Colonic mucosa (tissue), 4 donors: ENCODE measurements at places on chromosomes 11 and 22. TPM values are rescaled to one million over a fixed set of nuclear protein-coding genes. Genes with fewer than 3 reads are reported as not detected.

Gene KMT2A
- 45.1 TPM for total RNA-seq

Gene ELFN2
- 0.07 TPM for total RNA-seq

Gene AIP
- 45.3 TPM for total RNA-seq

Gene PATE2
- total RNA-seq: not detected

Gene PHETA2
- 15.2 TPM for total RNA-seq

DNA sequence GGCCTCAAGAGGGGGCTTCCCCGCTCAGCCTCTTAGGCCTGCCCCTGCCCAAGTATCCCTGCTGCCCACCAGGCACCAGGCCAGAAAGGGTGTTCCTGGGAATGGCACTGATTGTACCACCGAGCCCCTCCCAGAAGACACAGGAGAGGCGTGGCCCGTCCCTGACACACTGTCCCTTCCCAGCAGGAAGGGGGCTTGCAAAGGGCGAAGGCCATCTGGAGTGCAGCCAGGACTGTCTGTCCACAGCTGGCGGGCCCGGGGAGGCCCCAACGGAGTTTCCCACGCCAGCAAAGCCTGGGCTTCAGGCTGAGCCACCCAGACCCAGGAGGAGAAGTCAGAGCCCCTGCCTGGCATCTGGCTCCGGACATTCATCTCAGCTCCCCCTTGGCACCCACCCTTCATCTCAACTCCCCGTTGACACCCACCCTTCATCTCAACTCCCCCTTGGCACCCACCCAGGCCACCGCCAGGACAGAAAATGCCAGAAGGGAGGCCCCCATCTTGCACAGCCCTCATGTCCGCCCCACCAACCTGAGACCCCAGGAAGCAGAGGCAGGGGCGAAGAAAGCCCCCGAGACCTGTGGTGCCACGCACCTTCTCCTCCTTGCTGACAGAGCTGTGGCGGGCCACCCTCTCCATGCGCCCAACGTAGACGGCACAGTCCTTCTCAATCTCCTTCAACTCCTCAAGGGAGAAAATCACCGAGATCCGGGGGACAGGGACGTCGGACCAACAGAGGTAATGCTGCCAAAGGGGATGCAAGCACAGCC, 19.4 kb downstream of the TUBGCP6 start:
- H3K4me1 ChIP-seq: no peaks in the 10 kb centered on the region
- H3K27ac ChIP-seq: no peak overlapping the region
- peaks cover 6% of the 10 kb centered on the region for H3K36me3 ChIP-seq

DNA sequence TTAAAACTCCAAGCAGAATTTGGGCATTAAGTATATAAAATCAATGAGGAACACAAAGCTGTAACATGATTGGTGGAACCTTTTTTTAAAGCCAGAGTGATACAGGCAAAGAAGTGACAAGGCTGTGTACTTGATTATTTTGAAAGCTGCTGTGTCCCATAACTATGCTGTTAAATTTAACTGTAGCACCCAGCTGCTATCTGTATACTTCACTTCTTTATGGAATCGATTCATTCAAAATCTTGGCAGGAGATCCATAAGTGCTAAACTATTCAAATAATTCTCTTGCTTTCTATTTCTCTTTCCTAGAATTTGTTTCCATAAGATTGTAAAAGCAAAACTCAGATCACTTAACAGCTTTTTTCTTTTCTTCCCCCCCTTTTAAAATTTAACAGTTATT, 231.7 kb downstream of the DYNC2H1 start:
- no peak overlapping the region for H3K27ac ChIP-seq
- H3K4me1 ChIP-seq: no peaks in the 10 kb centered on the region
- H3K36me3 ChIP-seq: no peaks in the 10 kb centered on the region
- no peaks in the 10 kb centered on the region for H3K27me3 ChIP-seq

- no peak for DNase-seq
- peak overlapping the region; percentile 22 for H3K4me3 ChIP-seq
- H3K27me3 ChIP-seq: peaks cover 26% of the 10 kb centered on the region
- H3K4me1 ChIP-seq: no peaks in the 10 kb centered on the region
- H3K27ac ChIP-seq: peak overlapping the region; percentile 40
- no peaks in the 10 kb centered on the region for H3K36me3 ChIP-seq
Measured at GRCh38 chr22:44667829-44668189, 34.2 kb upstream of the PRR5 start.

- H3K36me3 ChIP-seq: no peaks in the 10 kb centered on the region
- H3K27me3 ChIP-seq: no peaks in the 10 kb centered on the region
- no peak for DNase-seq
- H3K27ac ChIP-seq: no peak overlapping the region
- no peaks in the 10 kb centered on the region for H3K4me1 ChIP-seq
- no peak overlapping the region for H3K4me3 ChIP-seq
Measured at GRCh38 chr11:130721736-130722135, 194.5 kb downstream of the SNX19 start.

GRCh38 chr11:15075162-15075526, 1.8 kb downstream of the CALCB start:
- peaks cover 15% of the 10 kb centered on the region for H3K27me3 ChIP-seq
- no peak overlapping the region for H3K4me3 ChIP-seq
- no peaks in the 10 kb centered on the region for H3K36me3 ChIP-seq
- DNase-seq: no peak
- peaks cover 12% of the 10 kb centered on the region for H3K4me1 ChIP-seq

DNA sequence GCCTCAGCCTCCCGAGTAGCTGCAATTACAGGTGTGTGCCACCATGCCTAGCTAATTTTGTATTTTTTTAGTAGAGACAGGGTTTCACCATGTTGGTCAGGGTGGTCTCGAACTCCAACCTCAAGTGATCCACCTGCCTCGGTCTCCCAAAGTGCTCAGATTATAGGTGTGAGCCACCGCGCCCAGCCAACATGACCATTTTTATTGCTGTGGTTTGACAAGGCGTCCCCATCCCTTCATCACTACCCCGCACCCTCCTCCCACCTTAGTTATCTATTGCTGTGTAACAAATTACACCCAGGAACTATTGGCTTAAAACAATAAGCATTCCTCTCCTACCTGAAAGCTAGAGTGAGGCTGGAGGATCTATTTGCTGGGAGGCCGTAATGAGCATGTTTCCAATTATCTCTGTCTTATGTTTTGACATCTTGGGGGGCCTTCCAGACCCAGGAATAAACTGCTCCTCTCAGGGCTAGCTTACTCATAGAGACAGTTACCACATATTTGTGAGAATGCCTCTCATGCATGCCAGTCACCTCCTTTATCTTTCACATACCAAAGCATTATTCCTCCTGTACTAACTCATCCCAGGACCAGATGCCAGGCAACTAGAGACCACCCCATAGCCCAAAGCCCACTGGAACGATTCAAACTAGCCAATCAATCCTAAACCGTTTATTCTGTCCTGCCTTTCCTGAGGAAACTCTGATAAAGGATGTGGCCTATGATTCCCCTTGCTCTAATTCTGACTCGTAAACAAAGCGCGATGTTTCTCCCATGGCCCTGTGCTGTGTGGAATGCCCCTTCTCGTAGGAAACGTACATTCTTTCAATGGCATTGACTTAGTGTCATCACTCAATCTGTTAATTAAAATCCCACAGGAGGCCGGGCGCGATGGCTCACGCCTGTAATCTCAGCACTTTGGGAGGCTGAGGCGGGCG, 19.4 kb downstream of the SNU13 start:
- H3K36me3 ChIP-seq: no peaks in the 10 kb centered on the region
- no peak overlapping the region for H3K27ac ChIP-seq
- H3K27me3 ChIP-seq: no peaks in the 10 kb centered on the region
- no peak overlapping the region for H3K4me3 ChIP-seq
- no peaks in the 10 kb centered on the region for H3K4me1 ChIP-seq
- no peak for DNase-seq

- H3K4me3 ChIP-seq: no peak overlapping the region
- peaks cover 4% of the 10 kb centered on the region for H3K4me1 ChIP-seq
- no peak for DNase-seq
Measured at GRCh38 chr11:96204721-96205459, 138.1 kb downstream of the MAML2 start.

DNA sequence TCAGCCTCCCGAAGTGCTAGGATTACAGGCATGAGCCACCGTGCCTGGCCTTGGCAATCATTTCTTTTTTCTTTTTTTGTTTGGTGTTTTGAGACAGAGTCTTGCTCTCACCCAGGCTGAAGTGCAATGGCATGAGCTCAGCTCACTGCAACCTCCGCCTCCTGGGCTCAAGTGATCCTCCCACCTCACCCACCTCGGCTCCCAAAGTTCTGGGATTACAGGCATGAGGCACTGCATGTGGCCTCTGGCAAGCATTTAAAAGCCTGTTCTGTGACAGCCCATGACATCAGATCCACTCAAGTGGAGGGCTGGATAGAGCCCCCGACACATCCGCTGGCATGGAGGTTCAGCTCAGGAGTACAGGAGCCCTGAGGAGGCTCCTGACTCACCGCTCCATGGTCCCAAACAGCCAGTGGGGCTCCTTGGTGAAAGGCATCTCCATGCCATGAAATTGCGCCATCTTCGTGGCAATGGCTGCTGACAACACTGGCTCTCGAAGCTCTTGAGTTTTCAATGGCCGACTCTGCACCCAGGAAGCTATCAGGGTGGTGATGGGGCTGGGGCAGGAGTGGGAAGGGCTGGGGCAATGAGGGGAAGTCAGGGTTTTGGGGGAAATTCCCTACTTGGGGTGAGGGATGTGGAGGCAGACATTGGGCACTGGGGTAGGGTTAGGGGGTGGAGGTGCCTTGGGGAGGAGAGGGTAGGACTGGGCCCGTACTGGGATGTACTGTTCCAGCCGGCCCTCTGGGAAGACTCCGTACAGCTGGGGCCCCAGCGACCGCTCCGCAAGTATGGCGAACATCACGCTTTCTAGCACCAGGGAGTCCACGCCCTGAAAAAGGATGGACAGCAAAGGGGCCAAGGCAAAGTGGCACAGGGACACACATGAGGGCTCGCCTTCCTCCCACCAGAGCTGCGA, 1.4 kb downstream of the CHKB start:
- peak overlapping the region; percentile 85 for H3K4me3 ChIP-seq
- peaks cover 9% of the 10 kb centered on the region for H3K4me1 ChIP-seq
- no peaks in the 10 kb centered on the region for H3K36me3 ChIP-seq
- H3K27ac ChIP-seq: peak overlapping the region; percentile 99

DNA sequence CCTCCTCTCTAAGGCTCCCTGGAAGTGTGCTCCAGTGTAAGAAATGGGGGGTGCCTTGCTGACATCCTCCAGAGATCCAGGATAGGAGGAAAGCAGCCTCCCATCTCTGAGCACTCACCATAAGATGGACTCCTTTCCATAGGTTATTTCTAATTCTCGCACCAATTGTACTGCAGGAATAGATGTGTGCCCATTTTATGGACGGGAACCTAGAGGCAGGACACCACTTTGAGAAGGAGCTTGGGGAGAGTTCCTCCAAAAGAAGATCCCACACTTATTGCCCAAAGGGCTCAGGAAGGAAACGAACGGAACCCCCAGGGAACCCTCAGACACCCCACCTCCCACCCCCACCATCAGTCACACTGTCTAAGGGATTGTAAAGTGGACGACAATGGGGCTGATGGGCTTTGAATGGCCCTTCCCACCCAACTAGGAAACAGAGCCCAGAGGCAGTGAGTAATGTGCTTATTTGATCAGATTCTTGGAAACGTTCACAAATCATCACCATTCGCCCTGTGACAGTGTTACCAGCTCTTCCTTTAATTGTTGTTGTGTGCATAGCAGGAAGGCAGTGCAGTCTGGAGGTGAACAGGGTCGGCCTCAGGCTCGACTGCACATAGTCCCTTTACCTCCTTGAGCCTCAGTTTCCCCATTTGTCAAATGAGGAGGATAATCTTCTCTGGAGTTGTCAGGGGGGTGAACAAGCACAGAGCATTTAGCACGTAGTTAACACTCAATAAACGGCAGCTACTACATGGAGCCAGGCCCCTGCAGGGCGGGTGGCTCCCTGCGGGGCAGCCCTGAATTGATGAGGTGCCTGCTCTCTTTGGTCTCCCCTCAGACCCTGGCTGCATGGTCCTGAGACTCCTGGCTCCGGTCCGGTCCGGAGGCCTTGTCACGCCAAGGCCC, 8.4 kb upstream of the MN1 start:
- no peak for DNase-seq
- no peak overlapping the region for H3K4me3 ChIP-seq
- no peaks in the 10 kb centered on the region for H3K36me3 ChIP-seq
- no peaks in the 10 kb centered on the region for H3K27me3 ChIP-seq
- no peak overlapping the region for H3K27ac ChIP-seq
- H3K4me1 ChIP-seq: no peaks in the 10 kb centered on the region

GRCh38 chr22:37760152-37760551, 47.6 kb upstream of the GCAT start:
- H3K36me3 ChIP-seq: peaks cover 8% of the 10 kb centered on the region
- H3K27ac ChIP-seq: no peak overlapping the region
- no peaks in the 10 kb centered on the region for H3K4me1 ChIP-seq
- H3K4me3 ChIP-seq: no peak overlapping the region
- no peaks in the 10 kb centered on the region for H3K27me3 ChIP-seq

DNA sequence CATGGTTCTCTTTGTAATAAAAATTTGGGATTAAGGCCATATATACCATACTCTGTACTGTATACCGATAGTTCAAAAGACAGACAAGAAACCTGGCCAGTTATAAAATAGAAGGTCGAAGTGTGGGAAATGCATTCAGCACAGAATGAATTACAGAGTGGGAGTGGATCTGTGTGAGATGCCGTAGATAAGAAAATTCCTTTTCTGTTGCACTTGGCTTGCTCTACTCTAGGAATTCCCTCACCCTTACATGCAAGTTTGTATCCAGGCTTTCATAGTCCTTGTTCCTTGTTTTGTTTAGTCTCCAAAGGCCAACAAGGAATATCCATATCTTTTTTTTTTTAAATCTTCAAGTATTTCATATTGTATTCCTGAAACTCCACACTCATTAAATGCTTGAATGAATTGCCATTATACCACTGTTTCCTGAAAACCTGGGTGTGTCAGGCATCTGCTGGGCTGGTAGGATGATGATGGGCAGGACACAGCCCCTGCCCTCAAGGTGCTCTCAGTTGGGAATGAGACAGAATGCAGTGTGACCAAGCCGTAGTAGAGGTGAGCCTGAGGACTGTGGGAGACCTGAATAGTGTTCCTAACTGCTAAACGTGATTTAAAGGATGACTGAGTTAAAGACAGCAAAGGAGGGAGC, 53.5 kb downstream of the TEAD1 start:
- no peak for DNase-seq
- H3K36me3 ChIP-seq: no peaks in the 10 kb centered on the region
- no peaks in the 10 kb centered on the region for H3K27me3 ChIP-seq
- no peak overlapping the region for H3K4me3 ChIP-seq
- H3K27ac ChIP-seq: no peak overlapping the region

- H3K4me3 ChIP-seq: no peak overlapping the region
- no peaks in the 10 kb centered on the region for H3K27me3 ChIP-seq
- no peaks in the 10 kb centered on the region for H3K4me1 ChIP-seq
- H3K36me3 ChIP-seq: no peaks in the 10 kb centered on the region
- no peak overlapping the region for H3K27ac ChIP-seq
- no peak for DNase-seq
Measured at GRCh38 chr11:133052537-133052936, 479.8 kb downstream of the OPCML start.

- H3K36me3 ChIP-seq: no peaks in the 10 kb centered on the region
- DNase-seq: no peak
- H3K4me1 ChIP-seq: no peaks in the 10 kb centered on the region
- H3K27me3 ChIP-seq: no peaks in the 10 kb centered on the region
Measured at GRCh38 chr11:104657083-104657482, 241.2 kb downstream of the CASP12 start.

- no peaks in the 10 kb centered on the region for H3K27me3 ChIP-seq
- no peak for DNase-seq
- H3K36me3 ChIP-seq: no peaks in the 10 kb centered on the region
- H3K4me3 ChIP-seq: no peak overlapping the region
- no peaks in the 10 kb centered on the region for H3K4me1 ChIP-seq
Measured at GRCh38 chr22:23115825-23116494, 25.8 kb downstream of the RSPH14 start.

- no peaks in the 10 kb centered on the region for H3K36me3 ChIP-seq
- H3K27ac ChIP-seq: no peak overlapping the region
- no peak overlapping the region for H3K4me3 ChIP-seq
Measured at GRCh38 chr11:36628141-36628540, 30.1 kb upstream of the RAG2 start.
